ENCODE measurements at places on chromosomes 5 and 9.

- no peak for DNase-seq
Measured at GRCh38 chr9:137256362-137256761, 1.2 kb downstream of the NELFB start.

DNA sequence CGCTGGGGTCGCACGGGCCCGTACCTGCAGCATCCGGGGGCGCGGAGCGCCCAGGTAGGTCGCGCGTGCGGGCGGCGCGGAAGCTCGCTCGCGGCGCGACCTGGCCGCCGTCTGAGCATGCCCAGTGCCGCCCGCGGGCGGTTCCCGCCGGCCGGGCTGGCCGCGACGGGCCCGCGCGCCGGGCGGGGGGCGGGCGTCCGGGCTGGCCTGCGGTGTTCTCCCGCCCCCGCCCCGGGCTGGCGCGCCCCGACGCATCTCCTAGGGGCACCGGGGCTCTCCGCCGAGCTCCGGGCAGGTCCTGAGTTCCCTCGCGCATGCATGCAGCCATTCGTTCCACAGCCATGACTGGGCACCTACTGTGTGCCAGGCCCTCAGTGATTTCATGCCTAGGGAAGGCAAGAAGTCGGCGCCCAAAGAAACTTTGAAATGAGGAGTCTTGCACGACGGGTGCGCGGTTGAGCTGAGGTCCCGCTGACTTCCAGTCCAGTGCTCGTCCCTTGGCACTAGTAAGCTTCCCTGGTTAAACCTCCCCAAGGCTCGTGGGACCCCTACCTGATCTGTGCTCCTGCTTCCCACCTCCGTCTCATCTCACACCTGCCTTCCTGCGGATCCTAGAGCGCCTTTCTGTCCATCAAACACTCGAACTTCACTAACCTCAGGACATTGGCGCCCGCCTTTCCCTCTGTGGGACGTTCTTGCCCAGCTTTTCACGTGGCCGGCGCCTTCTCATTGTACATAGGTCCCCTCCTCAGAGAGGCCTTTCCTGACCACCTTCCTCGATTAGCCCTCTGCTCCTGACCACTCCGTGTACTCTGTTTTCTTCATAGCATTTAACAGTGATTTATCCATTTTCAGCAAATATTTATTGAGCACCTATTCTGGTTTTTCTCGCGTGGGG lies at the start of gene PTPN3:
Gene PTPN3, minus strand, starts transcription at position 113 of the 898 bp plus-strand sequence. CDS start 34,873 bp downstream, outside the sequence.
- DNase-seq = no peak

- no peak for DNase-seq
Measured at GRCh38 chr5:36573438-36573837, 33.0 kb upstream of the SLC1A3 start.

DNA sequence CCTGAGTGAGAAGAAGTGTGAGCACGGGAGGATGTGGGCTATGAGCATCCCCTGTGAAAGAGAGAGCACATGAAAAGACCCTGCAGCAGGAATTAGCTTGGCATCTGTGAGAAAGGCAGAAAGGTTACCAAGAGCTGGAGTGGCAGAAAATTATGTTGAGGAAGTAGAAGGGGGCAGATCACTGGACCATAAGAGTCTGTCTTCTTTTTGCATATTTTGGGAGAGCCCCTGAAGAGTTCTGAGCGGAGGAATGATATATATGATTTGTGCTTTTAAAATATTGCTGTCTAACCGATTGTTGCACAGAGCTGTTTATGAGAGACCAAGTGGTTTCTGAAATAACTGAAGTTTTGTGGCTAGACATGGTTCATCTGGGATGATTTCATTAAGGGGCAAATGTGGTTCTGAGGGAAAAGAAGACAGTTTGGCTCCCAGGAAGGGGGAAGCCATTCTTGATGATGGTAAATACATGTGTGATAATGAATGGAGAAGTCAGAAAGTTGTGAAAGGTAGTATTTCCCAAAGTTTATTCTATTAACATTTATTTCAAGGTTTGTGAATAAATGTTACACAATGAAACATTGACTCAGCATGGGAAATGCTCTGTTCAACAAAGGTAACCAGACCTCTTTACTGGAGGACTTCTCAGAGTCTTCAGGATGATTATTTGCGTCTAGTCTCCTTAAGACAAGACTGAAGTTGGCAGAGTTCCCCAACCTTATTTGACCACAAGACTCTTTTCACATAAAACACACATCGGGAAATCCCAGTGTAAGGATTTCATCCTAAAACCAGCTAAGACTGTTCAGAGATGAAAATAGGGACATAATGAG lies 31.5 kb upstream of the ADRB2 start:
- DNase-seq = no peak

GRCh38 chr5:133147815-133148567 lies 96.2 kb downstream of the HSPA4 start:
- DNase-seq = no peak

DNA sequence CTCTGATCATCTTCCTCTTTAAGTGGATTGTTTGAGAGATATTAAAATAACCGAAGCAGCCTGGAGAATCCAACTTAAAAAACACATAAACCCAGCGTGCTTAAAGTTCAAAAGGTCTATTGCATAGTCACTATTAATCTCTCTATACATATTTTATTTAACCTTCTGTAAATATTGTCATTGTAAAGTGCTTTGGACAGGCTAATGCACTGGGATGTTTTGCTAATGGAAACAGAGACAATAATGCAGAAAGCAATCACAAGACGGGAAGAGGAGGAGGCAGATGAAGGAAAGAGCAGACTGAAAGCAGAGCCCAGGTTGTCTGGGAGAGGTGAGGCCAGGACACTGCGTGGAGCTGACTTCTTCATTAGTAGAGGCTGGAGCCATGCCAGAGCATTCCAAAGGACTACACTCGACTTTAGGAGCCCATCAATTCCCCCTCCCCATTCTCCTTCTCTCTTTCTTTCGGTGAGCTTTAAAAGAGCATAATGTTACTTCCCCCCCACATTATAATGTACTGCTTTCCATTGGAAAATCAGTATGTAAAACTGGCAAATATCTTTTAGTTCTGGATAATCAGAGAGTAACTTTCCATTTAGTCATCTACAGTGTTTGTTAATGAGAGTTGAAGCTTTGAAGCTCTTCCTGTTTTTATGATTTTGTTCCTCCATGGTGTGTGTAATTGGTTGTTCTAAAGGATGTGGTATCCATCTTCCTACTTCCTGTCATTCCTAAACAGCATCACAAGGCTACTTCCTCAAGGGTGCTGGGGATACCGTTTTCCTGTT lies 307.3 kb upstream of the MPDZ start:
- DNase-seq = no peak

- DNase-seq = no peak
Measured at GRCh38 chr9:109310486-109310901, 10.4 kb downstream of the EPB41L4B start.

- no peak for DNase-seq
Measured at GRCh38 chr5:140255460-140256157, 47.3 kb downstream of the PFDN1 start.

DNA sequence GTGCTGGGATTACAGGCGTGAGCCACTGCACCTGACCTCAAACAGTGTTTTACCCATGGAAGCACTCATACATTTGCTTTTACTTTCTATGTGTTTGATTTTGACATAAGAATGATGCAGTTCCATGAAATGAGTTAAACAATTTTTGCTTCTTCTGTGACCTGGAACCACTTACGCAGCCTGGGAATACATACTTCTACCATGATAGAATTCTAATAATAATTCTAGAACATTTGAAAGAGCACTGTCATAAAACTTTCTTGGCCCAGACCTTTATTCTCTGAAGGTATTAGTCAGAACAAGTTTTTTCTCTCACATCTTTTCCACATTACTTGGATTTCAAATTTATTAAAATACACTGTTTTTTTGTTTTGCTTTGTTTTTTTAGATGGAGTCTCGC lies 25.3 kb upstream of the COL5A1 start:
- no peak for DNase-seq

DNA sequence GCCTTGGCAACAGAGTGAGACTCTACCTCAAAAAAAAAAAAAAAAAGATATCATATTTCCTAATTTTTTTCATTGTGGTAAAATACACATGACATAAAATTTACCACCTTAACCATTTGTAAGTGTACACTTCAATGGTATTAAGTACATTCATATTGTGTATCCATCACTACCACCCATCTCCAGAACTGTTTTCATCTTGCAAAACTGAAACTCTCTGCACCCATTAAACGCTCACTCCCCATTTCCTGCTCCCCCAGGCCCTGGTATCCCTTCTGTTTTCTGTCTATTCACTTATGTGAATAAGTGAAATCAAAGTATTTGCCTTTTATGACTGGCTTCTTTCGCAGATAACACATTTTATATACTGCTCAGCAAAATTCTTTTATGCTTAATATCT lies 12.8 kb downstream of the LRRC8A start:
- DNase-seq = no peak

DNA sequence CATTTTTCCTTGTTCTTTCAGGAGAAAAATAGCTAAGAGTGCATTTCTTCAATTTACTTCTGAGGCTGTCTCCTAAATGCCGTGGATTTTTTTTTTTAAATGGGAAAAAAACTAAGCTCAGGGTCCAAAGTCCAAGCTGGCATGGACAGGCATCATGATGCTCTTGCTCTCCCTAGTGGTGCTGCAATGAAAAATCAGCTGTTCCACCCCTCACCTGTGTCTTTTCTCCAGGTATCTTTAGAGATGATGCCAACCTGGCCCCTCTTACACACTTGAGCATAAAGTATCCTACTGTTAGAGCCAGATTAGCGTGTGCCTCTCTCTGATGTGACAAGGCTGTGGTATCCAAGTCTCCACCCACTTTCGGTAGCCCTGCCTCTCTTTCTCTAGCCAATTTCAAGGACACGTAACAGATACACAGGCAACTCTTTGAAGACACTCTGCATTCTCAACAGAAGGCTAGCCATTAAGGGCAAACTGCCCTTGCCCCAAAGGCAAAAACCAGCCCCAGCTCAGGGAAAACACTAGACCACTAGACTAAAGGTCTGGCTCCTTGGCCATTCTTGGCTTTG lies 208.8 kb downstream of the SAXO1 start:
- DNase-seq = no peak

GRCh38 chr5:40680741-40681362 lies 1.1 kb downstream of the PTGER4 start:
- DNase-seq = no peak

DNA sequence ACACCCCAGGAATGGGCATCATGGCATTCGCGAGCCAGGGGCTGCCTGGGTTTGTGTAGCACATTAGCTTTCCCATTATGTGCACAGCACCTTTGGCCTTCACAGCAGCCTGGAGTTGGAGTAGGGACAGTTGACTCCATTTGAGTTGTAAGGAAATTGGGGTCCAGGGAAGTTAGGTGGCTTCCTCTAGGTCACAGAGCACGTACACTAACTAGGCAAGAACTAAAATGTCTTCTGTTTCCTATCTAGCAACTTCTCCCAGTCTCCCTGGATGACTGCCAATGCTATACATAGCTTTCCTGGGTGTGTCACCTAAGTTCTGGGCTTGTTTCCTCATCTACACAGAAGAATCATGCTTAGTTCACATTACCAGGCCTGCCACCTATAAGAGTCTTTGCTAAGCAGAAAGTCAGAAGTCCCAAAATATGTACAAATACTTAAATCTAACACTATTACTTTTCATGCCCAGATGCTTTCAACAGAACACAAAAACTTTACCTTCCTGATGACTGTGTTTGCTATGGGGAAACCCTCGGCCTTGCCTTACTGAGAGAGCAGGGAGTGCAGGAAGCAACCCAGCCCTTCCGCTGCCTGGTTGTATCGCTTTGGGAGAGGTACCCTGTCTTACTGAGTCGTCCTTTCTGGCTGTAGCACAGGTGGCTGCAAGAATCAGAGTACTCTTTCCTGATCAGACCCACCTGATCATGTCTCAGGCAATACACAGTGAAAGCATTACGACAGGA lies 12.0 kb downstream of the MACROH2A1 start:
- DNase-seq = no peak

GRCh38 chr9:86176468-86176867 lies 77.1 kb upstream of the GOLM1 start:
- no peak for DNase-seq

DNA sequence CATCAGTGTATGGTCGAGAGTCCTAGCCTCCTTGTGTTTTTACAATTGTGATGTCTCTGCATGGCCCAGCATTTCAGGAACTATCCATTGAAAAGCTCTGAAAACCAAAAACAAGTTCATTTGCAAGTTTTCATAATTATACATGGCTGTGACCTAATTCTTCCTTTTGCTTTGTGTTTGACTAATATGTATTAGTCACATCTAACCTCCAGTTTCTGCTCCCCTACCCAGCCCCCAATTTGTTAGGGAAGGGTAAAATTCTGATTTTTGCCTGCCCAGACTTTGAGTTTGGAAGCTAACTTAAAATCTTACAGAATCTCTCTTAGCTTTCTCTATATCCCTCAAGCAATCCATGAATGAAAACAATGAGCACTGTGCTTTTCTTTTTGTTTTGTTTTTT lies 128.2 kb upstream of the SEMA6A start:
- no peak for DNase-seq

DNA sequence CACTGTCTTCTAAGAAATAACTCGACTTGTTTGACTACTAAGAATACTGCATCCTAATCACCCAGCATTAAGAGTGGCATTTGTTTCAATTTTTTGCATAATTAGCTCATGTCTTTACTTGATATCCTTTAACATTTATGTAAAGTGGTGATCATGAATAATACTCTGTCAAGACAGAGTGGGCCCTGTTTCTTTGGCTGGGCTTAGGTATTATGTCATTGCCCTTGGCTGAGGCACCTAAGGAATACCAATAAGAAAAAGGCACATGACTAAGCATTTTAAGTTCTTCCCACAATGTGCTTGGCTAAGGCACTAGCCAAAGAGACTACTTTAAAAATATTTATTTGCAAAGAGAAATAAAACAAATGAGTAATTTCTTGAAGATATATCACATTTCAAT lies 308.1 kb downstream of the CTNND2 start:
- DNase-seq = peak; percentile 88

DNA sequence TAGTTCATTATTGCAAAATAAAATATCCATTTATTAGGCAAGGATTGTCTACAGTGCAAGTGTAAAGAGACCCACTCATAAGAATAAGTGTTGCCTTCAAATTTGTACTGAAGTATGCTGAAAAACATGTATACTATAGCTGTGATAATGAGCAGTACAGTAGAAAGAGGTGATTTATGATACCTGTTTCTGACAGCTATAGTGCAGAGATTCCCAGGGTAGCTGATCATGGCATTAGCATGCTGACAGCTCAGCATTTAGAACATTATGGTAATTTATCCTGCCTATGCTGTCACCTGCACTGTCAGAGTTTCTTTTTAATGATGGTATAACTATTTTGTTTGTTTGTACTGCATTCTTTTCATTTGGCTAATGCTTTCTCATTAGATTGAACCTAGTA lies 177.6 kb upstream of the TLX3 start:
- no peak for DNase-seq

GRCh38 chr9:78296201-78296892 lies 578 bp upstream of the PSAT1 start:
- no peak for DNase-seq

Data from NCI-H446 treated with DMSO at 0.1 percent for 48 hours (cell line).